Osteocyte (in vitro differentiated cells): ENCODE measurements at places on chromosomes 6 and 20.

- no peak for DNase-seq
Observed at GRCh38 chr6:25136854-25137253, 142.3 kb upstream of the CARMIL1 start.

DNA sequence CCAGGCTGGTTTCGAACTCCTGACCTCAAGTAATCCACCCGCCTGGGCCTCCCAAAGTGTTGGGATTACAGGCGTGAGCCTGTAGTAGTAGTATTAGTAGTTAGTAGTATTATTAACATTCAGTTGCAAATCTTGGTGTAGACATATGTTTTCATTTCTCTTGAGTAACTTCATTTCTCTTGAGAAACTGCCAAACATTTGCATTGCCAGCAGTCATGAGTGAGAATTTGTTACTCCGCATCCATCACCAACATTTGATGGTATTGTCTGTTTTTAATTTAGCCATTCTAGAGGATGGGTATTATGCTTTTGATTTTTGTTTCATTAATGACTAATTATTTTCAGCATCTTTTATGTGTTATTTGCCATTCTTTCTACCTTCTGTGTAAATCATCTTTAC, 1.5 kb upstream of the ERVFRD-1 start:
- no peak for DNase-seq

DNA sequence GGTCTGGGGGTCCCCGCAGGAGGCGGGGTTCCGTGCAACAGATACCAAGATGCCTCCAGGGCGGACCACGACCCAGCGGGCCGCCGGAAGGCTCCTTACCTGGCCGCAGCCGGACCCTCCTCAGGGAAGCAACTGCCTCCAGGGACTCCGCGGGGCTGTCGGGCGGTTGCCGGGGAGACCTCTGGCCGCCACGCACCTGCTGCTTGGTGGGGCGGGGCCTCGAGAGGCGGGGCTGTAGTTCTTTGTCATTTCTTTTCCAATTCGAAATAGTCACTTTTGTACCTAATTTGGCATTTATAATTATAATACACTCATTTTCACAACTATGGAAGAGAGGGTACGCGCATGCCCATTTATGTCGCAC, 647 bp downstream of the AK9 start:
- DNase-seq = no peak

DNA sequence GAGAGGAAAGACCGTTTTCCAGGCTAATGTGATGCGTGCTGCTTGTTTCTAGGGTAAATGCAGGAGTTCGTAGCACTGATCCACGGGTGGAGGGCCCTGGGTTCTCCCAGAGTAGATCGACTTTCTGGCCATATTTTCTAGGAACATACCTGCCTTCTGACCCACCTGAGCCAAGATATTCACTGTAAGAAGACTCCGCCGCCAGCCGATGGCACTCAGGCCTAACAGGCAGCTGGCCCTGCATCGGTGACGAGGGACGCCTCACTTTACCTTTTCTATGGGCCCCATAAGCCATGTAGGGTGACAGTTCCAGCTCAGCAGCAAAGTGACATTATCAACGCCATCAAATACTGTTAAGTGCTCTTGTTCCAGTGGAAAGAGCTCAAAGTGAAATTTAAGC, 30.2 kb upstream of the FRMD1 start:
- no peak for DNase-seq

DNA sequence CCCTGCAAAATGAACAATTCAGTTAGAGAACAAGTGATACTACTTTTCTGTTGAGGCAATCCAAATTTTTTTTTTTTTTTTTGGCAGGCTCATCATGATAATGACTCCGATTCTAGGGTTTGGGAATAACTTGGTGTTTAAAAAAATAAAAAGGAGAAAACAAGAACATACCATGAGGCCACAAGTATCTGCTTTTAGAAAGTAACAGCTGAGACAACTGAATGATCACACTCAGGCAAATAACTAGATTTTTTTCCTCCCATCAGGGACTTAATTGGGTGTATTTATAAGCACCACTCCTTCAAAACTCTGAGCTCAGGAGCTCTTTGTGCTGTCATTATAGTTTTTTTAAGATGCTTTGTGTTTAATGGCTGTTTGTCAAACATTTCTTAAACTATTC, 29.6 kb downstream of the PAK5 start:
- DNase-seq = no peak

DNA sequence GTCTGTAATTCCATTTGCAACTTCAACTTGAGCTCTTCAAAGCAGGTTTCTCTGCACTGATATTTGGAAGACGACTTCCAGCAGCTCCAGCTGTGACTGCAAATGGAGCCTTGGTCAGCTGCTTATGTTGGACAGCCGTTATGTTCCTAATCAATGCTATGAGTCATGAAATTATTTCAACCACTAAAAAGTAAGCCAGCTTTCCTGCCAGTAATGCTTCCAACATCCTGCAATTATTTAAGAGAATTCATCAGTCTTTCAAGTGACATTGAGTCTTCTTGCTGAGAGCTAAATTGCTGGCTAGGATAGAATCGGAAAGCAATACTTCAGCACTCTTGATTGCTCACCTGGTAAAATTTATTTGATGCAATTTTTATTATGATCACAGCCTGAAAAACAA, 375.7 kb downstream of the MMUT start:
- DNase-seq = no peak

DNA sequence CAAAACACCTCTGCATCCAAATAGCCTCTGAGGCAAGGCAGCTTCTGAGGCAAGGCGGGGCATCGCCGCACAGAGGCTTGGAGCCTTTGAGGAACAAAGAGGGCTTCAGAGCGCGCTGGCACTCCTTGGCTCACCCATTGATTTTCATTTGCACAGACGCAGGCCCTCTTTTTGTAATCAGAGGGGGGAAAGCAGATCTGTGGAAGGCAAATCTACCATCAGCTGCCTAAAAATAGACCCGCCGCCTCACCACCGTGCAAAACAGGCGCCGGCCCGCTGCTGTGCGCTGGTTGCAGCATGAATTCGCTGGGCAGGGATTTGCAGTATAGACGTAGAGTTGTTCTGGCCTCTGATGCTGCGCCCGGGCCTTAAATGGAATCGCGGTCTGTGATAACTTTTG, 69.9 kb upstream of the STMND1 start:
- no peak for DNase-seq

- no peak for DNase-seq
Observed at GRCh38 chr6:101114703-101115102, 233.6 kb upstream of the ASCC3 start.

DNA sequence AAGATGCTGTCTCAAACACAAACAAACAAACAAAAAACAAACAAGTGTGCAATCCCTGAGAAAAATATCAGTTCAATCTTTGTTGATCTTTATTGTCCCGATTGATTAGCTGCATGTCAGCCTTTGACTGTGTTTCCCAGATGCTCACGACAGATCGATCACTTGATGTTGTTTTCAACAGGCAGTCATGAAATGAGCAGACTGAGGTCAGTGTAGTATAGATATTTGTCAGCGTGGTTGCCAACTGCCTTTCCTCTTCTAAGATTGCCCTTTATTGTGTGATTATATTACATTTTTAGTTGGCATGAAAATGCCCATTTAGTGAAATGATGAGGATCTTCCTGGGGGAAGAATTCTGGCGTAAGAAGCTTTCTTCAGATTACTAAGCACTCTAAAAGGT, 25.6 kb downstream of the UTRN start:
- DNase-seq = no peak

GRCh38 chr6:17448165-17448564, 54.8 kb downstream of the CAP2 start:
- DNase-seq = no peak

GRCh38 chr6:27854421-27854820, 57.8 kb downstream of the OR2B2 start:
- no peak for DNase-seq

DNA sequence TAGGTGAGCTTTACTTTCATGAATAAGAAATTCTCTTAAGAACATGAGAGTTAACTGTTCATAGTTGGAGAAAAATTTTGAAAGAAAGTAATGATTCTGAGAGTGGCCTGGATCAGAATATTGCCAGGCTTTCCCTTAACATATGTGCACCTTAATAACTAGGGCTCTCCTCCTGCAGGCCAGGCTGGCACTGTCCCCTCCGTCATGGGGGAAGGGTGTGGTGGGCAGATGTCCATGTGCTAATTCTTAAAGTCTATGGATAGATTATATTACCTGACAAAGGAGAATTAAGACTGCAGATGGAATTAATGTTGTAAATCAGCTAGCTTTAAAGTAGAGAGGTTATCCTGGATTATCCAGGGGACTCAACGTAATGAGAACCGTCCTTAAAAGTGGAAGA, 10.9 kb upstream of the KLHL32 start:
- DNase-seq = no peak

DNA sequence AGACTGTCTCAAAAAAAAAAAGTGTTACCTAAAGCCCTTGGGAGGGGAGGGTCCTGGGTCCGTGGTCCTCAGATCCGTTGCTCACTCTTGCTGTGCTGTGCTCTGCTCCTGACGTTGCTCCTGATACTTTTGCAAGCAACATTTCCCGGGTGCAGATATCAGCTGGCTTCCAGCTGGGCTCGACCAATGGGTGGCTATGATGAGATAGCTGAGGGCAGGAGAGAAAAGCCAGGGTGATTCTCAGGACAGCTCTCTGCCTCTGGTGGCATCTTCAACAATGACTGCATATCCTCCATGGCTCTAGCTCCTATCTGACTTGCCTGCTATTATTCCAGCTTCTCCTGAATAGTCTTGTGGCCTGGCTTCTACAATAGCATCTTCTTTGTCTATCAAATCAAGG, 134.5 kb downstream of the RPS12 start:
- no peak for DNase-seq

DNA sequence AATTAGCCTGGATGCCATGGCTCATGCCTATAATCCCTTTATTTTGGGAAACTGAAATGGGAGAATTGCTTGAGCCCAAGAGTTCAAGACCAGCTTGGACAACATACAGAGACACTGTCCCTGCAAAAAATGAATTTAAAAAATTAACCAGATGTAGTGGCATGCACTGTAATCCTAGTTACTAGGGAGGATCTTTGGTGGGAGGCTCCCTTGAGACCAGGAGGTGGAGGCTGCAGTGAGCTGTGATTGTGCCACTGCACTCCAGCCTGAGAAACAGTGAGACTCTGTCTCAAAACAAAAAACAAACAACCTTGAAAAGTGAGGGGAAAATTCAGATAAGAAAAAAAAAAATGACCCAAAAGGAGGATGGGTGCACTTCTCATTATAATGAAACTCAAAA, 23.4 kb downstream of the CAP2 start:
- DNase-seq = no peak

DNA sequence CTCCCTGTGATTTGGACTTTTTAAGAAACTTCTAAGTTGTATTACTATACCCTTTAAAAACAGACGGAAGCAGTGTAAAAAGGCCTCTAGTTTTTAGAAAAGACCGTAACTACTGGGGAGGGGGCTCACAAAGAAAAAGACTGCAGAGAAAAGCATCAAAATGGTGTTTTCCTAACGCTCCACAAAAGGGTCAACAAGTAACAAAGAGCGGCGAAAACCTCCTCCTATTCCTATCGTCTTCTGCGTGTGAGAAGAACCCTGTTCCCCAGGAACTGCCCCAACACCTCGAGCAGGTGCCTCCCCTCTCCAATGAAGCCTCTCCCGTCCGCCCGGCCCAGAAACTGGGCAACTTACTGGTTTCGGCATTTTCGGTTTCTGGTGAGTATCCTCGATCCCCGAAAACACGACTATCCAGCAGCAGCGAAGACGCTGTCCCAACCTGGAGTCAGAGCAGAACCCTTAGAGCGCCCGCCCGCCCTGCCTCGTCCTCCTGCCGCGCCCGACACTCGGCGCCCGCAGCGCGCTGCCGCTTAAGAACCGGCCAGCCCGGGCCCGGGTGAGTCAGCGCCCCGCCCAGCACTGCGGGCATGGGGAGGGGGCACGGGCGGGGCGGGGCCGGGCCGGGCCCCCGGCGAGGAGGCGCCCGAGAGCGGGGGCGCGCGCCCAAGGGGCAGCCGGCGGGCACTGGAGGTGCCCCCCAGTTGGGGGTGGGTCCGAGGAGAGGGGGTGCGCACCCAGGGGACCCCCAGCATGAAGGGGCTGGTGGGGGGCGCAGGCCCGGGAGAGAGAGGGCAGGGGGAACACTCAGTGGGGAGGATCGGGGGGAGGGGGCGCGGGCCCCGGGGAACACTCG, 1.2 kb downstream of the EZR start:
- DNase-seq = peak; percentile 93

GRCh38 chr6:100517106-100517505, 52.4 kb upstream of the SIM1 start:
- DNase-seq = no peak

DNA sequence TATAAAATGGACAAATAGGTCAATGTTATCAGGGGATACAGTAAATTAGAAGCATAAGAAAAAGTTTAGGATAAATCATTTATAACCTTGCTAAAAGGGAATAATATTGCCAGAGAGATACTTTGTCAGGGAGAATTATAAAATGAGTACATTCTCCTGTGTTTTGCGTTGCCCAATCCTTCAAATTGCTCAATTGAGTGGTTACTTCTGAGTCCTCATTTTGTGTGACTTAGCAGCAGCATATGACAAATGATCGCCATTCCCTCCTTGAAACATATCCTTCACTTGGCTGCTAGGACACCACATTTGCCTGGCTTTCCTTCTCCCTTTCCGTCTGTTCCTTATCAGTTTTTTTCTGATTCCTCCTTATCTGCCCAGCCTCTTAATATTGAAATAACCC, 106.7 kb upstream of the FLRT3 start:
- DNase-seq = no peak

GRCh38 chr6:124441450-124441849, 520.8 kb upstream of the RNF217 start:
- DNase-seq = no peak

GRCh38 chr6:145383428-145383827, 351.9 kb downstream of the EPM2A start:
- DNase-seq = no peak

GRCh38 chr6:118546164-118546879, 1.8 kb upstream of the PLN start:
- DNase-seq = no peak

GRCh38 chr6:41733707-41734665, 1.4 kb downstream of the TFEB start:
- peak; percentile 93 for DNase-seq

DNA sequence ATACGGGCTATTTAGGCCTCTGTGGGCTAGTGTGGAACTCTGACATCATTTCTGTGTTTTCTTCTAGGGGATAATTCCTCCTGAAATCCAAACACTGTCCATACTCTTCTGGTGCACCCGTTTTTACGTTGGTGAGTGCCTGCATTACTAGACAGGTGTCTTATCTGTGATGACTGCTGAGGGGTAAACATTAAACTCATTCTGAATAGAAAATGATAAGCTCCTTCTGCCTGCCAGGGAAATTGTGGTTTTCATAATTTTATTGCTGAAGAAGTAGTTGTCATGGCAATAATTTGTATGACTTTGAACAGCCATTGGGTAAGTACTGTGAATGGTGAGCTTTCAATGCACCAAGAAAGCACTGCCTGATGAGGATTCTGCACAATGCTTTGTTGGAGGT, 705.6 kb downstream of the UTRN start:
- no peak for DNase-seq

- DNase-seq = no peak
Observed at GRCh38 chr6:6696867-6697531, 108.5 kb downstream of the LY86 start.

DNA sequence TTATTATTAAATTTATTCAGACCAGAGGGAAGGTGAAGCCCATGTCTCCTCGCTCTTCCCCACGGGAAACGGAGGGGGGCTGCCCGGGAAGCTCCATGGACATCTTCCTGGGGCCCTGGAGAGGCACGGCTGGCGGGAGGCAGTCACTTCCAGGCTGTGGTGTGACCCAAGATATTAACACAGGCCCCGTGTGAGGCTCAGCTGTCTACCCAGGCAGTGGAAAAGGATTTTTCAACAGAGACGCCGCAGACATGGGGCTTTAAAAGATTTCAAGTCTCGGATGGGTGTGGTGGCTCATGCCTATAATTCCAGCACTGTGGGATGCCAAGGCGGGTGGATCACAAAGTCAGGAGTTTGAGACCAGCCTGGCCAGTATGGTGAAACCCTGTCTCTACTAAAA, 117.9 kb downstream of the ERMARD start:
- DNase-seq = peak; percentile 74
